Activated T-cell treated with anti-CD3 and anti-CD28 coated beads, Interleukin-2, amount 50 U/mL, for 72 hours (primary cell): ENCODE measurements at places on chromosomes 2 and 18. TPM values are rescaled to one million over a fixed set of nuclear protein-coding genes. Genes with fewer than 3 reads are reported as not detected.

DNA sequence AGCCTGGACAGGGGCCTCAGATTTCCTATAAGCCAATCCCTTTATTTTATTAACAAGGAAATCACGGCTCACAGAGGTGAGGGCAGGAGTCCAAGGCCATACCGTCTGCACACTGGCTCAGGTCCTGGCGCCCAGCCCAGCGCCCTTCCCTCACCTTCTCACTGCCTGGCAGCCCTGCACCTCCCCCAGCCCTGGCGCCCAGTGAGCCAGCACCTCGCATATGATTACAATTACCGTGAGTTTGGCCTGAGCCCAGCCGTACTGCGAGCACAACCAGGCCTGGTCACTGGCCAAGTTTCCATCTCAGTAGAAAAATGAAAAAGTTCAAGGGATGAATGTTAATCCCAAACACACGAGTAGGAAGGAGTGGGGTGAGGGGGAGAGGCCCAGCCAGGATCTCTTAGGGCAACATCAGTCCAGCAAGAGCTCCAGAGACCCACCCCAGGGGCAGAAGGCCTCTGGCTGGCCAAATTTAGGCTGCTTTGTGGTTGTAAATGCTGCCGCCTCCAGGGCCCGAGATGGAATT lies 68.4 kb downstream of the MCFD2 start:
- no peaks in the 10 kb centered on the region for H3K36me3 ChIP-seq
- H3K4me3 ChIP-seq: no peak overlapping the region
- DNase-seq: no peak
- H3K27ac ChIP-seq: no peak overlapping the region
- no peaks in the 10 kb centered on the region for H3K4me1 ChIP-seq
- H3K27me3 ChIP-seq: peaks cover 29% of the 10 kb centered on the region

DNA sequence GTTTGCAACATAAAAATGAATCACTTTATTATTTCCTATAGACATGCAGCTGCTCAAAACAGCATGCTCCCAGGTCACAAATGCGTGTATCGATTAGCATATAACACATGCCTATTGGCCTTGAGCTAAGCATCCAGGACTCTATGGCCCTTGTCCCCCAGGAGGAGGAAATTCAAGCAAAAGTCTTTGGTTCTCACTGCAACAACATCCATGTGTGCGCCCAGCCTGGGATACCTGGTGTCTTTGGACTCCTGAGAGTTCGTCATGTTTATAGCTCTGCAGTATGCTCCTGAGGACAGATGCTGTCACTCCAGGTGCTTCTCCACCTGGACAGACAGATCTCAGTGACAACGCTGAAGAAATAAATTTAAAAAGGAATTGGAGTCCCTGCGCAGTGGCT lies 284.6 kb downstream of the PHLPP1 start:
- no peak overlapping the region for H3K4me3 ChIP-seq
- DNase-seq: no peak
- H3K4me1 ChIP-seq: no peaks in the 10 kb centered on the region
- no peak overlapping the region for H3K27ac ChIP-seq

DNA sequence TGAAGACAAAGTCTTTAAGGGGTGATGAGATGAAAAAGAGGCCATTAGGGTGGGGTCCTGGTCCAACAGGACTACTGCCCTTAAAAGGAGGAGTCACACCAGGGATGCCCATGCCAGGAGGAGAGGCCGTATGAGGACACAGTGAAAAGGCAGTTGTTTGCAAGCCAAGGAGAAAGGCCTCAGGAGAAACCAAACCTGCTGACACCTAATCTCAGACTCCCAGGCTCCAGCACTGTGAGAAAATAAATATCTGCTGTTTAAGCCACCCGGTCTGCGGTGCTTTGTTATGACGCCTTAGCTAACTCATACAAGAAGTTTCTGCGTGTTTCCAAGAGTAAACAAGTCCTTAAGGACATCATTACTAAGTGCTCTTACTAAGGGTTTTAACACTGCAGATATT lies 93.6 kb downstream of the DNER start:
- H3K4me3 ChIP-seq: no peak overlapping the region
- no peaks in the 10 kb centered on the region for H3K27me3 ChIP-seq
- no peaks in the 10 kb centered on the region for H3K4me1 ChIP-seq
- DNase-seq: no peak
- H3K27ac ChIP-seq: no peak overlapping the region
- H3K36me3 ChIP-seq: no peaks in the 10 kb centered on the region

- no peak overlapping the region for H3K27ac ChIP-seq
- no peak for DNase-seq
- H3K4me1 ChIP-seq: peaks cover 14% of the 10 kb centered on the region
- no peak overlapping the region for H3K4me3 ChIP-seq
- no peaks in the 10 kb centered on the region for H3K36me3 ChIP-seq
Measured at GRCh38 chr2:24330161-24330560, 30.2 kb downstream of the ITSN2 start.

DNA sequence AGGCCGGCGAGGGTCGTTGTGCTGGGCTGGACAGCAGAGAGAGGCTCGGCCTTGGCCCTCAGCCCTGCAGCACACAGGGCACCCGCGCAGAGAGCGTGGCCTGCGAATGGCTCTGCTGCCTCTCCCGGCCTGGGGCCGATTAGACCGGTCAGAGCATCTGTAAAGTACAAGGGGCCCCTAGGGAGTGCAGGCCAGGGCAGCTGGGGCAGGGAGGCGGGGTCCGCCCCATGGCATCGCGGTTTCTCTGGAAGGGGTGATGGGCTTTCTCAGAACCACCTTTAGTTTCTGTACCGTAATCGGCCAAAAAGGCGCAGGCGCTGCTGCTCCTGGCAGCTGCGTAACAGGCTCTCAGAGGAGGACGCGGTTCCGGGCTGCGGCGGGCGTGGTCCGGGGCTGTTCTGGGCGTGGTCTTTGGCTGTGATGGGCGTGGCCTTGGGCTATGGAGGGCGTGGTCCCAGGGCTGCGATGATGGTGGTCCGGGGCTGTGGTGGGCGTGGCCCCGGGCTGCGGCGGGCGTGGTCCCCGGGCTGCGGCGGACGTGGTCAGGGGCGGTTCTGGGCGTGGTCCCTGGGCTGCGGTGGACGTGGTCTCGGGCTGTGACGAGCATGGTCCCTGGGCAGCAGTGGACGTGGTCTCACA lies 1.5 kb upstream of the GPR148 start:
- peak overlapping the region; percentile 80 for H3K4me3 ChIP-seq
- H3K36me3 ChIP-seq: no peaks in the 10 kb centered on the region
- peaks cover 19% of the 10 kb centered on the region for H3K27me3 ChIP-seq
- peak overlapping the region; percentile 45 for H3K27ac ChIP-seq
- H3K4me1 ChIP-seq: peaks cover 4% of the 10 kb centered on the region

DNA sequence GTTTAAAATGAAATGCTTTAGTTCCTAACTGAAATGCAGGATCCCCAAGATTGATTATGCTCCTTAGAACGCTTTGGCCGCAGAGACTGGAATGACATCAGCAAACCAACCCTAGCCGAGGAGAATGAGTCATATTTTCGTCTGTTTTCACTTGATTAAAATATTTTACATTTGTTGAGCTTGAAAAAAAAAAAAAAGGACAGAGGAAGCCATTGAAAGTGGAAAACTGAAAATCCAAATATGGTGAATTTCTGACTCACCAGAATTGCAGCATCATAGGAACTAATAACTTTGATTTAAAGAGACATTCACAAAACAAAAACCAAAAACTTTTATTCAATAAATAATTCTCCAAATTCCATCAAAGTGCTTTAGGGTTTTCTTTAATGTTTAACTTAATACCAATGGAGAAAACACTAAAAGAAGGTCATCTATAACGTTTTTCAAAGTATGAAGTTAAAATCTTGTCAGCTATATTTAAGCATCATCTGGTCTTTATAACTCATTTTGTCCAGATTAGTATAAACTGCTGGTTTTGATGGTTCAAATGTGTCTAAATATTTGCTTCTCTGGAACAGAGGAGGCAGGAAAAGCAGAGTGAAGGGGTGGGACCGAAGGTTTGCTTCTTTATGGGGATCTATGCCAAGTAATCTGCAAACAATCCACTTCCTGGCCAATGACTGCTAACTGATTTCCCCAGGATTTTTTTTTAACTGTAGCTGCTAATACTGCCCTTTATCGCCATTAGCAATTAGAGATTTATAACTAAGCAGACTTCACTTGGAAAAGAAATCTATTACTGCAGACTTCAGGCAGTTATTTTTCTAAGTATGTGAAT lies 30.9 kb upstream of the COL5A2 start:
- H3K4me1 ChIP-seq: peaks cover 11% of the 10 kb centered on the region
- peaks cover 5% of the 10 kb centered on the region for H3K27me3 ChIP-seq
- DNase-seq: peak; percentile 11
- no peak overlapping the region for H3K27ac ChIP-seq
- H3K36me3 ChIP-seq: peaks cover 3% of the 10 kb centered on the region

DNA sequence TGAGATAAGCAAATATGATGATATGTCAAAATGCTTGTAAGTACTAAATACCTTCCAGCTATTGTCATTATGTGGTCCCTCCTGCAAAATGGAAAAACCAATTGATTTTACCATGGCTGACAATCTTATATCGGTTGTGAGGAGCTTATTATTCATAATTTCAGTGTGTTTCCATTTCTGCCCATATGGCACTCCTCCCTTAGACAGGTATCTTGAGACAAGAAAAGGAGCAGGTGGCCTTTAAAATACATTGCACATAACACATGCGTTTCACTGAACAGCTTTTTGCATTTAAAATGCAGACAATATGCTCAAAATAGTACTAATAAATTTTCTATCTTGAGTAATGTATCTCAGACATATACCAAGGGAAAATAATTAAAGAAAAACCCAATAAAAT lies 60.2 kb upstream of the SH3RF3 start:
- no peaks in the 10 kb centered on the region for H3K27me3 ChIP-seq
- H3K4me1 ChIP-seq: no peaks in the 10 kb centered on the region
- peaks cover 1% of the 10 kb centered on the region for H3K36me3 ChIP-seq
- H3K4me3 ChIP-seq: no peak overlapping the region
- no peak for DNase-seq
- H3K27ac ChIP-seq: no peak overlapping the region

DNA sequence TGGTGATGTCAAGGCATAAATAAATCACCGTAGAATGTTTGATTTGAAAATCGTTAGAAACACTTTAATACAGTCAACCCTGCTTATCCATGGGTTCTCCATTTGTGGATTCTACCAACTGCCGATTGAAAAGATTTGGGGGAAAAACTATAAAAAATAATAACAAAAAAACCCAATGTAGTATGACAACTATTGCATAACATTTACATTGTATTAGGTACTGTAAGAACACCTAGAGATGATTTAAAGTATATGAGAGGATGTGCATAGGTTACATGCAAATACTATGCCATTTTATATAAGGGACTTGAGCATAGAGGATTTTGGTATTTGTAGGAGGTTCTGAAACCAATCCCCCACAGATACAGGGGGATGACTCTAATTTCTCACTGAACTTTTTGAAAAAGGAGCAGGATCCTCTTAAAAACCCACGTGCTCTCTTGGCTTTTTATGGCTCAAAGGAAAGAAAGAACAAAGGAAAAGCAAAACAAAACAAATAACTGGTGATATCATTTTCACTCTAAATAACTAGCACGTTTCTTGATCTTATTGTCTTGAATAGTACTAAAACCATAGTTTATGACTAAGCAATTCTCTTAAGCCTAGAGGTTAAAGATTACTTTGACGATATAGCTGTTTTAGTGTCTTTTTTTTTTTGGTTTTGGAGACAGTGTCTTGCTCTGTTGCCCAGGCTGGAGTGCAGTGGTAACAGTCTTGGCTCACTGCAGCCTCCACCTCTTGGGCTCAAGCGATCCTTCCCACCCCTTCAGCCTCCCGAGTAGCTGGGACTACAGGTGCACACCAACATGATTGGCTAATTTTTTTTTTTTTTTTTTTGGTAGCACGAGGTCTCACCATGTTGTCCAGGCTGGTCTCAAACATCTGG lies 17.0 kb downstream of the GMCL1 start:
- no peak overlapping the region for H3K4me3 ChIP-seq
- H3K4me1 ChIP-seq: peaks cover 10% of the 10 kb centered on the region
- peak overlapping the region; percentile 60 for H3K27ac ChIP-seq
- peaks cover 16% of the 10 kb centered on the region for H3K36me3 ChIP-seq

DNA sequence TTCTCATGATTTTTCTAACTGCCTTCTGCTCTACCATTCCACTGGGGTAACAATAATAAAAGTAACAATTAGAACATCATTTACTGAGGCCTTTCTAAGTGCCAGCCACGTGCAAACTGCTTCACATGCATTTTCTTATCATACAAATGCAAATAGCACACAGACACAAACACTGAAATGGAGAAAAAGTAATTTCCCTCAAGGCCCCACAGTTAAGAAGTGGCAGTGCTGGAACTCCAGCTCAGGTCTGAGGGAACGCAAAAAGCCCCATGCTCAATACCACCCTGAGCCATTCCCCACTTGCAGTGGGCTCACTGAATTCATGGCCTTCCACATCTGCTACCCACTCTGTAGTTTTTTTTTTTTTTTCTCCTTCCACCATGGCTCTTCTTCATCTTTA lies 140.6 kb downstream of the UPP2 start:
- peaks cover 12% of the 10 kb centered on the region for H3K27me3 ChIP-seq
- H3K4me1 ChIP-seq: no peaks in the 10 kb centered on the region
- H3K4me3 ChIP-seq: no peak overlapping the region
- no peaks in the 10 kb centered on the region for H3K36me3 ChIP-seq

DNA sequence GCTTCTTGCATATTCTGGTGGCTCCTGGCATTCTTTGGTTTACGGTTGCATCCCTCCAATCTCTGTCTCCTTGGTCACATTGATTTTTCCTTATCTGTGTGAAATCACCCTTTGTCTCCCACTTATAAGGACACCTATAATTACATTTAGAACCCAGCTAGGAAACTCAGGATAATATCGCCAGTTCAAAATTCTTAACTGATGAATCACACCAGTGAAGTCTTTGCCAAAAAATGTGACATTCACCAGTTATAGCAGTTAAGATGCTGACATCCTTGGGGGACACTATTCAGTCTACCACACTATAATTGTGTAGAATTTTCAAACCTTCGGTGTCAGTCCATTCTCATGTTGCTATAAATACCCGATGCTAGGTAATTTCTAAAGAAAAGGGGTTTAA lies 320.2 kb downstream of the TMX3 start:
- H3K36me3 ChIP-seq: no peaks in the 10 kb centered on the region
- no peaks in the 10 kb centered on the region for H3K4me1 ChIP-seq
- no peak overlapping the region for H3K27ac ChIP-seq
- DNase-seq: no peak

DNA sequence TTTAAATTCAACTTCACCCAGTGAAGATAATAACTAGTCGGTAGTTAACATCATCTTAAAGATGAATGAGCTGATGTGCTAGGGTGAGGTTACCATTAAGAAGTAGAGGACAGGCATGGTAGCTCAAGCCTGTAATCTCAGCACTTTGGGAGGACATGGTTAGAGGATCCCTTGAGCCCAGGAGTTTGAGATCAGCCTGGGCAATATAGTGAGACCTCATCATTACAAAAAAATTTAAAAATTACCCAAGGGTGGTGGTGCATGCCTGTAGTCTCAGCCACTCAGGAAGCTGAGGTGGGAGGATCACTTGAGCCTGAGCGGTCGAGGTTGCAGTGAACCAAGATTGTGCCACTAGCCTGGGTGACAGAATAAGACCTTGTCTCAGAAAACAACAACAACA lies 4.7 kb downstream of the GALNT5 start:
- peaks cover 37% of the 10 kb centered on the region for H3K27me3 ChIP-seq
- H3K36me3 ChIP-seq: no peaks in the 10 kb centered on the region
- H3K4me1 ChIP-seq: peaks cover 44% of the 10 kb centered on the region
- H3K27ac ChIP-seq: no peak overlapping the region

The SKOR2 gene
- 0.30 TPM for total RNA-seq

The NTSR2 gene
- not detected for total RNA-seq

The SERPINB12 gene
- not detected for total RNA-seq

The FAM124B gene
- total RNA-seq: 0.32 TPM

The CXCR4 gene
- total RNA-seq: 338 TPM

The DAW1 gene
- total RNA-seq: not detected

The LANCL1 gene
- 49.1 TPM for total RNA-seq

The NPHP1 gene
- 1.8 TPM for total RNA-seq

The DNAJC5G gene
- 0.31 TPM for total RNA-seq
